ENCODE measurements at places on chromosomes 3 and 15. TPM values are rescaled to one million over a fixed set of nuclear protein-coding genes. Genes with fewer than 3 reads are reported as not detected.

DNA sequence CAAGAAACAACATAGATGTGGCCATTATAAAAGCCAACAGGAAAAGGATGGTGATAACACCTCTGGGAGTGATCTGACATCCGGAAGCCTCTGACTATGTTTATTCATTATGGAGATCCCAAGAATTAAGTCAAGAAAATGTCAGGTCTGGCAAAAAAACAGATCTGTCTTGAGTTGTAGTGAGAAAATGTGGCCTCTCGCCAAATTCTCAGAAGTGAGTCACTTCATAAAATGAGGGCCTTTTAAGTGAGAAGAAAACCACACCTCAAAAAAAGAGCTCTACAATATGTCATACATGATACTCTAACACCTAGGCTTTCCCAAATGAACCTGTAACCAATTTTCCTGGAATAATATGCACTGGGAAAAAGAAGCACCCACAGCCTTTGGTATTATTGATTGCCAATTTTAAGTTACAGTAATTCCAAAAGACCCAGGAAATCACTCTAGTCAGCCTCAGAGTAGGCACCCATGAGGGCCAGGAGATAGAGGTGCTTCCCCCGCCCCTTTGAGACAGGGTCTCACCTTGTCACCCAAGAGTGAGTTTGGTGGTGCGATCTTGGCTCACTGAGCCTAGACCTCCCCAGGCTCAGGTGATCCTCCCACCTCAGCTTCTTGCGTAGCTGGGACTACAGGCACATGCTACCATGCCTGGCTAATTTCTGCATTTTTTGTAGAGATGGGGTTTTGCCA lies 38.0 kb downstream of the CCR3 start:
- DNase-seq, result no peak

- DNase-seq, result no peak
Measured at GRCh38 chr3:55271549-55271948, 215.6 kb downstream of the WNT5A start.

DNA sequence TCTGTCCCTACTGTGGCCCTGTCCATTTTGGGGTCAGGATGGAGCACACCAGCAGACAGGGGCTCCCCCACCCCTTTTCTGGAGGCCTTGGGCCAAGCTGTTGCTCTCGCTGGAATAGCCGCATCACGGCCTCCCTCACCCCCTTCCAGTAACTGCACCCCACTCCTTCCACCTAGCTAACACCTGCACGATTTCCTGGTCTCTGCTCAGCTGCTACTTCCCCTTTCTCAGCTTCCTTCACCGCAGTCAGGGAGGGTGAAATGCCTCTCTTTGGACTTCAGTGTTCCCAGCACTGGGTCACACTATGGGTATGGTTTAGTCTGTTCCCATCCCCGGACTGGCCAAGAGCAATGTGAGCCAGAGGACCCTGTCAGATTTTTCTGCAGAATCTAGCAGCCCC lies 400.2 kb downstream of the MCTP2 start:
- no peak for DNase-seq

The A4GNT gene
- not detected for total RNA-seq

The ARID3B gene
- total RNA-seq, result 2.3 TPM

- no peak for DNase-seq
Measured at GRCh38 chr3:151394611-151395010, 10.1 kb upstream of the P2RY12 start.

DNA sequence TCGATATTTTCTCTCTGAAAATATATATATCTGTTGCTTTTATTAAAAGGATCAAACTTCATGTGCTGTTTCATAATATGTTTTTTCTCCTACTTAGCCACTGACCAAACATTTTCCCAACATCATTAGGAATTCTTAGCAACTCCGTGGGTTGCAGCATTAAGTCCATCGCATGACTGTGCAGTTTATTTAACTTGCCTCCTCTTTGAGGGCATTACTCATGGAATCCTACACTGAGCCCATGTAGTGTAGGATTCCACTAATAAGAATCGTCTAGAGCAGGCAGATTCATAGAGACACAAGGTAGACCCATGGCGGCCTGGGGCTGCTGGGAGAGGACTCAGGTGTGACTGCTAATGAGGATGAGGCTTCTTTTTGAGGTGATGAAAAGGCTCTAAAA lies 49.3 kb downstream of the CMTM6 start:
- no peak for DNase-seq

GRCh38 chr3:98972720-98973119 lies 71.2 kb upstream of the DCBLD2 start:
- DNase-seq, result no peak

Measured in right cardiac atrium (tissue), 5 donors.